ENCODE measurements at places on chromosomes 4 and X.
A peak's percentile ranks its signal among the peaks of the same experiment; 100 is the strongest.

GRCh38 chr4:124111922-124112321 is 600.6 kb downstream of the ANKRD50 start:
- DNase-seq = no peak

GRCh38 chr4:25159837-25160713 is at the start of gene SEPSECS:
SEPSECS (minus strand) TSS chr4:25160449; CDS start chr4:25160369, 80 bp downstream.
- peak; percentile 85 for DNase-seq

DNA sequence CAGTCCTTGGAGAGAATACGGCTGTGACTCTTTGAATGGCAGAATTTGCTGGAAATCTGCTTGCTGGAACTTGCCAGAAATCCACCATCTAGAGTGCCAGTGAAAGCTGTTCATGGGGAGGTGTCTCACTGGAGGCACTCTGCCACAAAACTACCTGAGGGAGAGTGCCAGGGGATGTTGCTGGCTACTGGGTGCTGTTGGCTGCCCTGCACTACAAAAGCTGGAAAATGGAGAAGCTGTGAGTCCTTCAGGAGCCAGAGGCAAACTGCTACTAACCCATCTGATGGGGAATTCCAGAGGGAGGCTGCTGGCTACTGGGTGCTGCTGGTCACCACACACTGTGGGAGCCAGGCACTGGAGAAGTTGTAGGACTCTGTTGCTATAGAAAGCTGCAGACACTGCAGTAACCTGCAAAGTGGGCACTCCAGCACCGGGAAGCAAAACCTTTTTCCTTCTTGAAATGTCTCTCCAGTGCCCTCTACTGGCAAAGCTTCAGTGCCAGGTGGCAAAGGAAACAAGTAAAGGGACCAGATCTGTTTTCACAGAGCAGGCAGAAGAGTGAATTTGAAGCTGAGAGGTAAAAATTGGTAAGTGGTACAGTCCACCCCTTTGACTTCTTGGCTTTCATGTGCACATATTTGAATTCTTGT is 47.8 kb upstream of the HSD17B10 start:
- DNase-seq = peak; percentile 6

- DNase-seq = no peak
These were observed 42.2 kb upstream of the EPGN start for GRCh38 chr4:74266081-74266480.

DNA sequence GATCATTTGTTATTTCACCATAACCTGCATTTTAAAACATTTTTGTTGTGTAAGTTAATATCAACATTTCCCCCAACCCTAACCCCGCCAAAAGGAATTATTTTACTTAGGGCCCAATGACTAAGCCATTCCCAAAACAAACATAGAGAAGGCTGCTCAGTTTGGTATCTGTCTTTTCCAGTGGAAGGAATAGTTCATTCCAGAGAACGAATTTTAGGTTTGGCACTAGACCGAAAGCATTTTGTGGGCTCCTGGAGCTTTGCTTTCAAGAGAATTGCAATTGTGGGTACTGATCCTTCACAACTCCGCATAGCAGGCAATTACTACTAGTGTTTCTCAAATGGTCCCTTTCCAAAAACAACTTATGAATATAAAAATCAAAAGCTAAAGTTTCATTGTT is 226.7 kb upstream of the MAD2L1 start:
- DNase-seq = no peak

DNA sequence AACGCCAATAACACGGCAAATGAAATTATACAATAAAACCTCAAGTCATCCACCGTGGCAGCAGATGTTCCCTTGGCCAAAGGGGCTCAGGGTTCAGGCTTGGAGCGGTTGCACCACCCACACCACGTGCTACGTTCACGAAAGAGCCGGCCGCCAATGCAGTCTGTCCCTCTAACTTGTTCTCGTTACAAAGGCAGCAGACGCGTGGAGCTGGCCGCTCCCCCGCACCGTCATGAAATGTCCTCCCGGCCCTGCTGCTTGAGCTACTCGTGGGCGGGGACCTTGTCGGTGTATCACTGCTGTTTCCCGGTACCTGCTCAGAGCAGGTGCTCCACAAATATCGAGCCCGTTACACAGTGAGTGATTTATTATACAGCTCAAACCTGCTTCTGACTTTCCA is 36.4 kb upstream of the MAN2B2 start:
- DNase-seq = no peak

GRCh38 chr4:186485561-186486062 is 69.8 kb downstream of the MTNR1A start:
- DNase-seq = no peak

DNA sequence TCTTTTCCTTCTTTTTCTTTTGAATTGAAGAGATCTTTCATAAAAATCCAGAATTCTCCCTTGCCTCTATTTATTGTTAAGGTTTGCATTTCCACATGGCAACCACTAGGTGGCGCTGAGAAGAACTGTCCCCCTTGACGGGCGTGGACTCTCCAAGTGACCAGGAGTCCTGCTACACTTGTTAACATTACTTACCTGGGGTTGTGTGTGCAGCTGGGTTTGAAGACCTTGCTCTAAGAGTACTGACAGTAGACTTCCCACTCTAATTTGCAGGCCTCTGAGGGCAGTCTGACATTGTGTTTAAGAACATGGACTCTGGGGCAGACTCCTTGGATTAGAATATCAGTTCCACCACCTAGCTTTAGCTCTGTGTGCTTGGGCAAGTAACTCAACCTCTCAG is 52.8 kb downstream of the GPRIN3 start:
- DNase-seq = peak; percentile 24

GRCh38 chrX:151771726-151772125 is 37.2 kb downstream of the CNGA2 start:
- no peak for DNase-seq

GRCh38 chr4:54961357-54961975 is 163.9 kb downstream of the KDR start:
- DNase-seq = no peak

DNA sequence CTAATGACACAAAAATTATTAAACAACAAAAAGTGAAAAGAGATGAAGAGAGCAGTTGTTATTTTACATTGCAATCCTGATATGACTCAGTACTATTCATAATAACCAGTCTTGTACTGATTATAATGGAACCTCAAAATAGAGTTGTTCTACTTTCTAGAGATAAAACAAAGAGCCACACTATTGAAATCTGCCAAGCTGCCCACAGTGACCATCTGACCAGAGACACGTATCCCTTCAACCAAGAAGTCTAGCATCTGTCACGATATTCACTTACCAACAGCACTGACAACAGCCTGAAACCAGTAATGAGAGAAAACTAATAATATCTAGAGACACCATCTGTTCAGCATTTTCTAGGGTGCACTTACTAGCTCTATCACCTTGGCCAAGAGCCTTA is 466.7 kb downstream of the NKX6-1 start:
- DNase-seq = no peak

- DNase-seq = no peak
These were observed 23.6 kb upstream of the CDKL5 start for GRCh38 chrX:18401848-18402213.

GRCh38 chrX:134513091-134513490 is 53.1 kb downstream of the HPRT1 start:
- no peak for DNase-seq

GRCh38 chr4:5719350-5720055 is 8.5 kb downstream of the EVC start:
- DNase-seq = no peak

Data from activated T-helper 9 cell treated with anti-CD3 and anti-CD28 coated beads, Interleukin-2, amount 50 U/mL, for 16 hours (primary cell).